ENCODE measurements at places on chromosomes 5 and 9. TPM values are rescaled to one million over a fixed set of nuclear protein-coding genes. Genes with fewer than 3 reads are reported as not detected.

NRARP gene
- total RNA-seq, result 4.5 TPM

LHX6 gene
- not detected for total RNA-seq

MYO10 gene
- not detected for total RNA-seq

ZNF658 gene
- 2.3 TPM for total RNA-seq

GKAP1 gene
- 4.5 TPM for total RNA-seq

THOC3 gene
- 69.4 TPM for total RNA-seq
